ENCODE measurements at places on chromosomes 12 and 14.

GRCh38 chr14:21385188-21385904 lies 1.5 kb upstream of the SUPT16H start:
- no peak for DNase-seq

DNA sequence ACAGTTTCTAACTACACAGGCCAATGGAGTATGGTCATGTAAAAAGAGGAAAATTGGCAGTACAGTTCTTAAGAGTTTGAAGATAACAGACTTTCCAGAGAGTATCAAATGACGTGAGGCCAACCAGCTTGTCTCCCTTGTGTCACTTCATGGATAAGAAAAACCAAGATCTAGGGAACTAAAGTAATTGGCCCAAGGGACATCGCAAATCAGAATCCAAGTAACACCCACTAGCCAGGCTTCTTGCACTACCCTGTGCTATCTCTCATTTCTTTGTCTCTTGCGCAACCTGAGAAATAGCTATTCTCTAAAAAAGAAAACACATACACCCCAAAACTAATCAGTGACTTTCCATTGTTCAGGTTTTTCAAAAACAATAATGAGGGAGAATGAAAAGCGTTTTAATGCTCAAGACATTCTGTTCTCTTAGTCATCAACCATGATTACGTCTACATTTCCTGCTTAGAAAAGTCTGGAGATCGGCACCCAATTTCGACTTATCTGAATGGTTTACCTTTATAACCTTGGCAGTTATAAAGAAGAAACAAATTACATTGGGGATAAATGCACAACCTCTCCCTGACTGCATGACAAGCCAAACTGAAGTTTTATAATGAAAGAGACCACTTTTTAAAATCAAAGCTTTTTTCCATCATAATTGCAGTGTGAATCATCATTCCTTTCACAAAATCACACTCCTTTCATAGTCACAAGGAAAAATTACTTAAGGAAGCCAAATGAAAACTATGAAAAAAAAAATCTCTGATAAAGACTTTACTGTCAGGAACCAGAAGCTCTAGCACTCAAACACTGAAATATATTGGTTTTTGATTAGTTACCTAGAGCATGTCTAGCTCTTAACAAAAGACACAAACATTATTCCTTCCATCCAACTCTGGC lies 42.1 kb downstream of the TMTC1 start:
- no peak for DNase-seq

DNA sequence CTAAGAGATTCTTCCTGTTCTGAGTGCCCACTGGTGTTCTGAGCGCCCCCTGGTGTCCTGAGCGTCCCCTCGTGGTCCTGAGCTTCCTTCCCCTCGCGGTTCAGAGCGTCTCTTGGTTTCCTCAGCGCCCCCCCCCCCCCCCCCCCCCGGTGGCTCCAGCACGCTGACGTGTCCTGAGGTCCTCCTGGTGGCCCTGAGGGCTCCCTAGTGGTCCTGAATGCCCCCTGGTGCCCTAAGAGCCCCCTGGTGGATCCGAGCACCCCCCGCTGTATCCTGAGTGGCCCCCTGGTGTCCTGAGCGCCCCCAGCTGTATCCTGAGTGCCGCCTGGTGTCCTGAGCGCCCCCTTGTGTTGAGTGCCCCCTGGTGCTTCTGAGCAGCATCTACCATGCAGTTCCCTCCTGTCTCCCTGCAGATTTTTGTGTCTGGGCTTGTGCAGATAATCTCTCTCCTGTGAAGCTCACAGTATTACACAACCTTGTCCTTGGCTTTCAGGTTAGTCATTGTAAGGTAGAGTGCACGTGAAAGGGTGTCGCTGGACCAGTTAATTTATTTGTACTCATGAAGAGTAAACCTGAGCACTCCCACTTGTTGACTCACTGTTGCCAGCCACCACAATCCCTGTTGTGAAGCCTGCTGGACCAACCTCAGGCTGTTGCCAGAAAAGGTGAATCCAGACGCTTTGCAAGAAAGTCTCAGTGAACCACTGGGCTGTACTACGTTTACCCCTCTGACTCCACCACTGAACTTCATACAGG lies 1168.4 kb downstream of the TMEM121 start:
- DNase-seq: peak; percentile 31

- no peak for DNase-seq
Observed at GRCh38 chr14:98103705-98104104, 1168.3 kb downstream of the BCL11B start.

DNA sequence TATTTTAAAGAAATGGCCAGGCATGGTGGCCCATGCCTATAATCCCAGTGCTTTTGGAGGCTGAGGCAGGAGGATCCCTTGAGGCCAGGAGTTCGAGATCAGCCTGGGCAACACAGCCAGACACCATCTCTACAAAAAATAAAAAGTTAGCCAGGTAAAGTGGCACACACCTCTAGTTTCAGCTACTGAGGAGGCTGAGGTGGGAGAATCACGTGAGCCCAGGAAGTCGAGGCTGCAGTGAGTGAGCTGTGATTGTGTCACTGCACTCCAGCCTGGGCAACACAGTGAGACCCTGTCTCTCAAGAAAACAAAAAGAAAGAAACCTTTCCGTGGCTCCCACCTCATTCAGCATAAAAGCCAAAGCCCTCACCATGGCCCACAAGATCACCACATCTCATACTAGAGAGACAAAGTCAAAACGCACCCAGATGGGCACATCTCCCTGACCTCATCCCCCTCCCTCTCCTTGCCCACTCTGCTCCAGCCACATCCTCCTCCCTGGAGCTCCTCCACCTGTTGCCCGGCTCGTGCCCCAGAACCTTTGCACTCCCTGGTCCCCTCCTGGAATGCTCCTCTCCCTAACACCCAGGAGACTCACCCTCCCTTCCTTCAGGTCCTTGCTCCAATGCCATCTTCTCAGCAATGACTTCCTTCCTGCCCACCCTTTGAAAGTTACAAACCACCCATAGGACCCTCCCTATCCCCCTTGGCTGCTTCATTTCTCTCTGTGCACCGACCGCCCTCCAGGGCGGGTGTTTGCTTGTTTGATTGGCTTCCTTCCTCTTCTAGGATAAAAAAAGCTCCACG lies 4.8 kb upstream of the SCARB1 start:
- DNase-seq: no peak

- no peak for DNase-seq
Observed at GRCh38 chr12:50052964-50053363, 4.4 kb upstream of the ASIC1 start.

DNA sequence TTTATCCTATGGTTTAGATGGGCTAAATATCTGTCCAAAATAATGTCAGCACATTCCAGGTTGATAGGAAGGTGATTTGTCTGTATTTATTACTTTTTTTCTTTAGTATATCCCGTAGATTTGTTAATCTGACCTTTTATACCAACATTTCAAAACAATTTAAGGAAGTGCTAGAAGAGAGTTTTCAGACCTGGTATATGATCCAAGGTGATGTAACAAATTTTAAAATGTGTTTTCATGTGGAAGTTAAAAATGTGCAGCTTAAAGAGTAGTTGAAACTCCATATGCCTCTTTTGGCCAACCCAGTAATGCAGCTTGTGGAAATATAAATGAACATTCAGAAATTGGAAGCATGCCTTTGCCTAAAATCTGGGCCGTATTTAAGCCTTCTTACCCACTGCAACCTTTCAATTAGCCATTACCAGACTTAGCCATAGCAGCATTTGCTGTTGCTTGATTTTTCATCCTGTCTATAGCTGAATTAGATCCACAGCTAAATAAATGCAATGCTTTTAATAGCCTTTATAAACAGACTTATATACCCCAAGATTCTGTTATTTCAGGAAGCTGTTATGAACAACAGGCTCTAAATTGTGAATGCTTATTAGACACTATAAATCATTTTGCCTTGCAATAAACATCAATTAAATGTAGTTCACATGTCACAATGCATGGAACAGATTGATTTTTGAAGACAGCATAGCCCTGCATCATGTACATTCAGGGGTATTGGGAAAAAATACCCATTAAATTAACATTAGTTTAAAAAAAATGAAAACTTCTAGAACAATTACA lies 271.2 kb downstream of the PDZRN4 start:
- no peak for DNase-seq

- DNase-seq: no peak
Observed at GRCh38 chr12:91529829-91530228, 347.2 kb upstream of the DCN start.

GRCh38 chr12:116628989-116629388 lies 69.8 kb downstream of the MAP1LC3B2 start:
- DNase-seq: no peak

GRCh38 chr12:50542448-50542847 lies 37.7 kb downstream of the DIP2B start:
- no peak for DNase-seq

- DNase-seq: no peak
Observed at GRCh38 chr14:50122291-50122690, 5.9 kb upstream of the VCPKMT start.

GRCh38 chr14:94062344-94062940 lies 18.6 kb downstream of the DDX24 start:
- no peak for DNase-seq

DNA sequence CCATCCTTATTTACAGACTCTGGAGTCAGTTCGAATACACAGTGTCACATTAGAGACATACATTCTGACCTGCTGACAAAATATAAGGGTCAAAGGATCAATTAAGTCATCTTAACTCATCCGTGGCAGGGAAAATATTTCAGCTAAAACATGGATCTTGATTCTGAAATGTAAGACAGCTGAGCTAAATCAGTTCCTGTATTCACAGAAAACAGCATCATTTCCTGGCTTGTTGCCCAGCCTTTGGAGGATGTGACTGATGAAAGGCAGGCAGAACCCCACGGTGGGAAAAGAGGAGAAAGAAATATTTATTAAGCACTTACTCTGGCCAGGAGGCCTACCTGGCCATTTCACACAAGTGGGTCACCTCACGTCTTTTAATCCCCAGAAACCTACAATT lies 101.9 kb downstream of the GAS2L3 start:
- no peak for DNase-seq

DNA sequence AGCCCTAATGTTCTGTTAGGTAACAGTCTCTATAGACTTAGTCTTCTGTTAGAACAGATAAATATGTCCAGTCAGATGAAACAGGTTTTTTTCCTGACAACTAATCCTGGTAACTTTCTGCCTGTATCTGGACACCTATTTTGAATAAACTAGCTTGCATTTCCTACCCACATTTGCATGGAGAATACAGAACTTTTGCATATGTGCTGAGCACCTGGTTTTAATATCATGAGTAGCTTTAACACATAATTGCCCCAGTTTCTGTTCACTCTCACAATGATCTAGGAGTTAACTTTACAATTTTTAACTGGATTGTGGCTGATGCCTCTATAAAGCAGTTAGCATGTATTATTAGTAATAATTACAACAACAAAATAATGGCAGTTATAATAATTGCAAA lies 111.7 kb downstream of the KTN1 start:
- no peak for DNase-seq

DNA sequence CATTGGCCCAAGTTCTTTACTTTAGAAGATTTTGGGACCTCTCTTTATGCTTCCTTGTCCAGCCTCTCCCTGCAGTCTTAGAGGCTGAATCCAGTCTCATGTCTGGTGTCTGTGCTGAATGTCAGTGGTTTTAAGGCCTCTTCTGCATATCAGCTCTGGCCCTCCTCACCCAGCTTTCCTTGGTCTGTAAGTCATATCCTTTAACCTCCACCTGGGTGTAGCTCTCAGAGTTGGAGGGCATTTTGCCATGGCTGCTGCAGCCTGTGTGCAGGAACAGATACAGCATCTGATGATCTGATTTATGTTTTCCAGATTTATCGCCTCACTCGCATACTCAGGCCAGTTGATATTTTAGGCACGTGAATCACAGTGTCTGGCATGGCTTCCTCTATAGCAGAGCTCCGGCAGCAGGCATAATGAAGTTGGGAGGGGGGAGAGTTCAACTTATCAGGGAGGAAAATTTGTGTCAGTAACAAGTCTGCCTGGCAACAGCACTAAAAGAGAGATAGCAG lies 335.0 kb downstream of the PCNX1 start:
- no peak for DNase-seq

DNA sequence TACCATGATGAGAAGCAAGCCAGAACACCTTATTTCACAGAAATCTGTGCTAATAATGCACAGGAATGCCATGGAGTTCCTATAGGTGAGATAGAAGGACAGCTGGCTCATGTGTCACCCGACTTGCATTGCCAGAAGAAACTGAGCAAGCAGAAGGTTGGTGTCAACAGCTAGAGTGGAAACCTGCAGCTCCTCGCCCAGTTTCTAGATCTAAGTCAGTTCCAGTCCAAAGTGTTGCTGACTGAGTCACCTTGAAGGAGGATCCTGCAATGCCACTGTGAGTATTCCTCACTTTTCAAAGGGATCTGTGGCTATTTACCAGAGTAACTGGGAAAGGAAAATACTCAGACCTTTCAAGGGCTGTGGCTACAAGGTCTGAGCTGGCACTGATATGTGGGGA lies 17.1 kb downstream of the CDKL1 start:
- no peak for DNase-seq

DNA sequence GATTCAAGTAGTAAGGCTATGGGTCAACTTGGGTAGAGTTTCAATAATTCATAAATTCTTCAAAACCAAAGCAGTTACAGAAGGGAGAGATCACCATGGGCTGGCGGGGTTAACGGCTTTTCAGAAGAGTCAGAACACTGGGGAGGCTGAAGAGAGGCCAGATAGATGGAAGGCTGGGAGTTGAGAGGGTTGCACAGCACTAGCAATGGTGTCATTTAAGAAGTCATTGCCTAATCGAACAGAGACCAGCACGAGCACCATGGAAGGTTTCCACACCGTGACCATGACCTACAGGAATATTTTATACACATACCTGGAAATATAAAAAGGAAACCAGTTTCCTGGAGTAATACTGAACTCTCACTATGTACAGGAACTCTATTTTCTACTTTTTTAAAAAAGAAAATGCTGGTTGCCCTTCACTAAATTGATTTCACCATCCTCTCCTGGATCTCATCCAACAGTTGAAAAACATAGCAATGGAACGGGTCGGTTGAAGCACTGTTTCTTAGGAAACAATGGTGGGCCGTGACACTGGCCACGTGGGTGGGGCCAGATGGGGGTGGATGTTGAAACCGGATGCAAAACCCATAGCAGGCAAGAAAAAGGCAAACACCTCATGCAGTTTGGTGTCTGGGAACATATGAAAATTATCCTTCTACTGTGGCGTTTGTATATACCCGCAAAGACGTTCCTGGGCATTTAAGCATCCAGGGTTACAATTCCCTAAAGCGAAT lies 38.0 kb upstream of the RIN3 start:
- no peak for DNase-seq

- DNase-seq: no peak
Observed at GRCh38 chr12:42639556-42639955, 50.0 kb upstream of the PRICKLE1 start.

DNA sequence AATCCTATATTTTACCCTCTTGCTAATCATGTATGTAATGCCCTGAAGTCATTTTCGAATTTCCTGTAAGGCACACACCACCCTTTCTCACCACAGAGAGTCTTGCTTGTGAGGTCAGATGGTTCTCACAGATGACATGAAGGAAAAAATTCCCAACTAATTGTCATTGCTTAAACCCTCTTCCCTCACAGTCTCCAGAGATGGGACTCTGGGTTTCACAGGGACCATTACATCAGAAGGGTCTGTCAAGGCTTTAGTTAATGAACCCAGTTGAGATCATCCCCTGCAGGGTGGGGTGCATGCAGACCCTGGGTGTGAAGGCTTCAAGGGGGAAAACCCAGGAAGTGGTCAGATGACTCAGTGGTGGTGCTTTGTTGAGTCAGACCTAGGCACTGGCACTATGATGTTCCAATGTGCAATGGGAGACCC lies 229.6 kb downstream of the BCAT1 start:
- no peak for DNase-seq

Data from effector CD4-positive, alpha-beta T cell (primary cell).